Stimulated activated CD8-positive, alpha-beta memory T cell treated with anti-CD3 and anti-CD28 coated beads, Interleukin-15, amount 100 ng/mL, for 1 hour (primary cell): ENCODE measurements at places on chromosomes 1 and 21.

DNA sequence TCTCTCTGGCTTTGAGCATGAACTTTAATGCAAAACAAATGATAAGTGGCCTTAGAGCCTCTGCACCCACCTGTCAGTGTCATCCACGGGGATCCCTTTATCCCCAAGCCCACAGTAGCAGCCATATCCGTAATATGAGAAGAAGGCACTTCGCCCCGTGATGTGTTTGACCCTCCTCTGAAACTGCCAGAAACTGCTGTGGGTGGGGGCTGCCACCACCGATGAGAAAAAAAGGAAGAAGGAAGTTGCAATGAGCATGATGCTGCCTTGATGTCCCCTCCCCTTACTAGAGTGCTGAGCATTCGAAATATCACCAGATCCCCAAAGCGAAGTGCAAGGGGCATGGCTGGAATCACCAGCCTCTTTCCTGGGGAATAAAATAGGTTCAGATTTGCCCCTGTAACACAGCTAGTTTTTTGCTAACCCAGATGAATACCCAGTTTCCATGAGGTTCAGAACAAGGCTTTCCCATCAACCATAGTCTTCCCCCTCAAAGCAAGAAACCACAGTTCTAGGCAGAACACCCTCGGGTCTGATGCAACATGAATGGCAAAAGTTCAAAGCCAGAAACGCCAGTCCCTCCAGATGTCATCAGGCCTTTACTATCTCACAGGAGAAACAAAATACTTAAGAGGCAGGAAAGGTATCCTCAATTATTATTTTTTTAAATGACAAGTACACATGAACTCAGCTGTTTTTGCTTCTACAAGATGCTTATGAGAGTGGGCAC lies 10.8 kb upstream of the UBXN10 start:
- DNase-seq: no peak

GRCh38 chr1:91712981-91713841 lies 172.7 kb downstream of the TGFBR3 start:
- peak; percentile 9 for DNase-seq

GRCh38 chr1:214989341-214989740 lies 93.2 kb upstream of the KCNK2 start:
- DNase-seq: no peak

- DNase-seq: no peak
These were observed 315.9 kb upstream of the GREM2 start for GRCh38 chr1:240927821-240928220.

DNA sequence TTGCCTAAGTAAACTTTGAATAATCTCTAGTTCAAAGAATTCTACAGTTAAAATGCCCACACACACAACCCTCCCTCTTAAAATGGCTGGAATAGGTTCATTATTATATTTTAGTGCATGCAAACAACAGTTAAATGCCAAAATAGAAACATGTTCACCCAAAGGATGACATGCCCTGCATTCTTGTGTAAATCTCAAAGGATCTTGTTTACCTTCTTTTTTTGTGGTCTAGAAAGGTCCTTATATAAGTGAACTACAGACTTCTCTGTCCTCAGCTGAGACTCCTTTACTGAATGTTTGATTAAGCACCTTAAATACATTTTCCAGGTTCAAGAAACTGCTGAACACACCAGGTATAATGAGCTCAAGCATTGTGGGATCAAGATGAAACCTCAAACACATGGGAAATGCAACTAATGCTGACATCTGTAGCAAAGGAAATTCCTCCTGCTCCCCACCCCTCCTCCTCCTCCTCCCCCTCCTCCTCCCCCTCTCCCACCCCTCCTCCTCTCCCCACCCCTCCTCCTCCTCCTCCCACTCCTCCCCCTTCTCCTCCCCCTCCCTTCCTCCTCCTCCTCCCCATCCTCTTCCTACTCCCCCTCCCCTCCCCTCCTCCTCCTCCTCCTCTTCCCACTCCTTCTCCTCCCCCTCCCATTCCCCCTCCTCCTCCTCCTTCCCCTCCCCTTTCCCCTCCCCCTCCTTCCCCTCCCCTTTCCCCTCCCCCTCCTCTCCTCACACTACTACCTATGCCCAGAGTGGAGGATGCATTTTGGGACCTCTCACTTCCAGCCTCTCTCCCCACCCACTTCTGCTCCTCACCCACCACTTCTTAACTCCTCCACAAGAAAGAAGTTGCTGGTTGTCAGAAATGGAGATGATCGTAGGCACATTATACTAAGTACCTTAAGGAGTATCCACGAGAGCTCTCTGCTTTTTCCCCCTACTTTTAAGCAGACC lies 233.9 kb downstream of the MRPL39 start:
- no peak for DNase-seq

- no peak for DNase-seq
These were observed 16.0 kb downstream of the TRIM11 start for GRCh38 chr1:228390649-228391048.

GRCh38 chr21:38263493-38263892 lies 6.7 kb downstream of the KCNJ15 start:
- no peak for DNase-seq

GRCh38 chr21:37374027-37374426 lies 7.5 kb downstream of the DYRK1A start:
- no peak for DNase-seq

- no peak for DNase-seq
These were observed 352.7 kb upstream of the PLD5 start for GRCh38 chr1:242877229-242877628.

GRCh38 chr1:55645270-55645669 lies 430.1 kb upstream of the USP24 start:
- DNase-seq: no peak

- no peak for DNase-seq
These were observed 1.5 kb downstream of the AK4 start for GRCh38 chr1:65149351-65150107.

DNA sequence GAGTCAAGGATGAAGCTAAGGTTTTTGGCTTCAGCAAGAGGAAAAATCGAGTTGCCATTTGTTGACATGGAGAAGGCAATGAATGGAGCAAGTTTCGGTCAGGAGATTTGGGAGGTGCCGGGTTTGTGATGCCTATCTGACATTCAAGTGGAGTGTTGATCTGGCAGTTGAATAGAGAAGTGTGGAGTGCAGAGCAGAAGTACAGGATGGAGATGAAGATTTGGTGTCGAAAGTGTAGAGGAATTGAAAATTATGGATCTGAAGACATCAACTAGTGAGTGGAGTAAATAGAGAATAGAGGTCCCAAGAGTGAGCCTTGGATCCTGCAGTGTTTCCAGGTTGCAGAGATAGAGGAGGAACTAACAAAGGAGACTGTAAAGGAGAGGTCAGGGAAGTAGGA lies 25.9 kb downstream of the CITED4 start:
- no peak for DNase-seq

DNA sequence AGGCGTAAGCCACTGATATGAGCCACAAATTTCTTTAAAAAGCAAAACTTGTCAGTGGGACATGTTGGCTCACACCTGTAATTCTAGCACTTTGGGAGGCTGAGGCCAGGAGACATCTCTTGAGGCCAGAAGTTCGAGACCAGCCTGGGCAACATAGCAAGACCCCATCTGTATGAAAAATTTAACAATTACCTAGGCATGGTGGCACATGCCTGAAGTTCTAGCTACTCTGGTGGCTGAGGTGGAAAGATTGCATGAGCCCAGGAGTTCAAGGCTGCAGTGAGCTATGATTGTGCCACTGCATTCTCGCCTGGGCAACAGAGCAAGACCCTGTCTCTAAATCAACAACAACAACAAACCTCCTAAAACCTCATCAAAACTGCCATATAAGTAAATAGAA lies 147.6 kb upstream of the BARHL2 start:
- DNase-seq: no peak

DNA sequence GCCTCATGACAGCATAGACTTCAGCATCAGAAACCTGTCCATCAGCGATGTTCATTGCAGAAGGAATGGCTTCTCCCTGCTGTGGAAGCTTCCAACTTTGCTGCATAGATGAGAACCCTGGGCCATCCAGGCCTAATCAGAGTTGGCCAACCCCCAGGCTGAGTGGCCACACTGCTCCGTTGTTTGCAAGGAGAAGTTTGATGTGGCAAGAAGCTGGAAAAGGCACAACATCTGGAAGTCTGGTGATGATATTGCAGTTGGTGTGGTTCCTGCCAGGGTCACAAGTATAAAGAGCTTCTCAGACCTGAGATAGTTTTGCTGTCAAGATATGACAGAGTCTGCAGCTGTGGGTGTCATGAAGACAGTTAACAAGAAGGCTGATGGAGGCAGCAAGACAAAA lies 41.2 kb downstream of the RHOU start:
- DNase-seq: no peak

DNA sequence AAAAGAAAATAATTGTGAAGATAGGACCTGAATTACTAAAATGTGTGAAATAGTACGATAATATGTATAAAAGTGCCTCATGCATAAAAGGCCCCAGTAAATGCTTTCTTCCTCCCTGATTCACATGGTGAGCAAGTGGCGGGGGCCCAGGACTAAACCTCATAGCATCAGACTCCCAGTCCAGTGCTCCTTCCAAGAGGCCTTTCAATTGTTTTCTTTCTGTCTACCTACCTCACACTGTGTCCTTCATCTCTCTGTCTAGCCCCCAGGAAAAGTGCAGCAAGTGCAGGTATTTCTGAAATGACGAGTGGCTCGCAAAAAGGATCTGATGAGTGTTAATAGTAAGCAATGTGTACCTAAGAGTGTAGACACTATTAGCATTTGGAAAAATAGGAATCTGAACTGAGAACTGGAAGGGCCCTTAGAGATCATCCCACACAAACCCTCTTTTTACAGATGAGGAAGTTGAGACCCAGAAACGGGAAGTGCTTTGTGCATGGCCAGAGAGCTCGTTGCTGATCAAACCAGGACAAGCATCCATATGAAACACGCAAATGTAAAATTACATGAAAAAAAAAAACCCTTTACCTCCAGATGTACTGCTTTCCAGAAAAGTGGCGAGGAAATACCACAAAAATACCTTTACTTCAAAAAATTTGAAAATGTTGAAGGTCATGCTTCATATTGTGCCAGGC lies 118.2 kb upstream of the HOOK1 start:
- no peak for DNase-seq

DNA sequence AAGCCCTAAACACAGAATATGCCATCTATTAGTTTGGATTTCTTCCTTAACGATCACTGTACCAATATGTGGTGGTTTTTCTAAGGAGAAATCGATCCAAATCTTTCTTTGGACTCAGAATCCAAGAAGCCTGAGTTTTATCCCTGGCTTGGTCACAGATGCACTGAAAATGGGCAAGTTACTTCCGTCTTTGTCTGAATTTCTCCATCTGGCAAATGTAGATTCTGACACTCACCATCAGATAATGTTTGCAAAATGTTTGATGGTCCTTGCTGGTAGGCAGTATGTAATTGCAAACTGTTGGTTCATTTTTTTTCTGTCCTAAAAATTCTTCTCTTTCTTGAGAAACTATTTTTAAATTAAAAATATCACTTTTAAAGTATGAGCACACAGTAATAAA lies 115.0 kb downstream of the TSEN15 start:
- DNase-seq: no peak

- no peak for DNase-seq
These were observed 409.7 kb upstream of the PRMT6 start for GRCh38 chr1:106646816-106647215.

- no peak for DNase-seq
These were observed 7.0 kb downstream of the DYRK1A start for GRCh38 chr21:37373539-37373938.

DNA sequence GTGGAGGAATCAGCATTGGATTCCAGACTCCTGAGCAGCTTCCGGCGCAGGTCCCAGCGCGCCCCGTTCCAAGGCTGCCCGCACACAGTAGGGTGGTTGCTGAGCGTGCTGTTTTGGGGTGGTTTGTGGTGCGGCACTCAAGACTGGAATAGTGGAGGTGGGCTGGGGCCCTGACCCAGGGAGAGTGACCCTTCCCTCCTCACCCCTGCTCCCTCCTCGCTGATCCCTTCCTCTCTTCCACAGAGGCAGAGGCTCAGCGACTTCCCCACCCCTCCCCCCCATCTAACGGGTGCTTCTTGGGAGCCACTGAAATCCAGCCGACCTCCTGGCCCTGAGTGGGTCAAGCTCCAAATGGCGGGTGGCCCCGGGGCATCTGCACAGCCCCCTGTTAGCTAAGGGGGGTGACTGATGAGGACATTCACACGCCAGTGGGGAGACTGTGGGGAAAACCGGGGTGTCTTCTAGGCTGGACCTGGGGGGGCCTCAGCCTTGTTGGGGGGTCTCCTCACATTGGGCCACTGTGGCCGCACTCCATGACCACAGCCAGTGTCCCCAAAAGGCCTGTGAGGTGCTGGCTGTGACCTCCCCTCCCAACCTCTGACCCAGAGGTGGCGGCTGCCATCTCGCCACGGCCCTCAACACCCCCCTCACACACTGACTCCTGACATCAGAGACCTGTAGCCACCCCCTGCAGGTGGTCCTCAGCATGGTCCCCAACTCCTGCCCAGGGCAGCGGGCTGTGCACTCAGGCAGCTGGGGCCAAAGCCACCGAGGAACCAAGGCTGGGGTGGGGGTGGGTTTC lies 3.9 kb upstream of the HES4 start:
- no peak for DNase-seq

DNA sequence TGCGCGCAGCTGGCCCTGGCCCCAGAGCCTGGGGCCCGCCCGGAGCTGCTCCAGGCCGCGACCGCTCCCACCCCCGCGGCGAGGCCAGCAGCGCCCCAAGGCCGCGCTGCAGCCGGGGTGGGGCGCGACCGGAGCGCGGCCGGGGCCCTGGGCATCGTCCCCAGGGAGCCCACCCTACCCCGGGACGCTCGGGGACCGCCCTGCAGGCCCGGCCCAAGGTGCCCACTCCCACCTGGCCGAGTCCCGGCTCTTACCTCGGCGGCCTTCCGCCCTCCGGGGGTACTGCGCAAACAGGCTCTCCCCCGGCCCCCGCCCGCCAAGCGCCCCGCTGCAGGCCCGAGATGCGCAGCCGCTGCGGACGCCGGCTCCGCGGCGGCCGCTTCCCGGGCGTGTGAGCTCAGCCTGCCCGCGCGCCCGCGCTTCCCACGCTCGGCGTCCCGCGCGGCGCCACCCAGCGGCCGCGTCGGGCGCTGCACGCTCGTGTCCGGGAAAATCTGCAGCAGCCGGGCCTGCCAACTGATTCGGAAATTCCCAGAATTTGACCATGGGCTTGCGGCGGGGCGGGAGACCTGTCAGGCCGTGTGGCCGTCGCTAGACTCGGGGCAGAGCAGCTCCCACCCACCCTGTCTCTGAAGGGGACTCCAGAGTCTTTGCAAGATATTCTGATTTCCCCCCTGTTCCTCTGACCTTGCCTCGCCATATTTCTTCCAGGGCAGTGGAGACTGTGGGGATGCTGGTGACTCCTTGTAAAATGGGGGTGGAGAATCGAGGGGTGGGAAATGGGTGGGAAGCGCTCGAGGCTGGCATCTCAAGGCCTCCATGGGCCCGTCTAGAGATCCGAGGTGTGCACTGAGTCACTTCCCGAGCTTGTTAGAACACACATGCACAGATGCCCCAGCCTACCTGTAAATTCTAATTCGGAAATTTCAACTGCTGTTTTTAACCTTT lies 41.9 kb downstream of the CD34 start:
- DNase-seq: no peak
